ENCODE measurements at places on chromosomes 1 and 21.

- no peak for DNase-seq
These were observed 282 bp upstream of the LYPLAL1 start for GRCh38 chr1:219173434-219173757.

- no peak for DNase-seq
These were observed 102.5 kb upstream of the KIF26B start for GRCh38 chr1:245052258-245052657.

DNA sequence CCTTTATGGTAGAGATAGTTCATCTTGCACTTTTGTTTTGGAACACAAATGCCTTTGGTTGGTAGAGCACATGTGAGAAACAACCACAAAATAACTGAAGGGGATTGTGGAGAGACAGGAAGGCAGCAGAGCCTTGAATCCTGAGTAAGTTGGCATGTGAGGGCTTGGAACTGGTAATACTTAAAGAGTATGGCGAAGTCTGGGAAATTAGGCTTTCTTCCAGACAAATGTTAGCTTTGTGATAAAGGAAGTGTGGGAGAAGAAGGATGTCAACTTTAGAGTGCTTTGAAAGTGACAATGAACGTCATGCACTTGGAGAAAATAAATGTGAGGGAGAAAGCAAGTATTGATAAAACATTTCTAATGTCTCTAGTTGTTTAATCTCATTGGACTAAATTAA lies 476.3 kb upstream of the ZRANB2 start:
- no peak for DNase-seq

DNA sequence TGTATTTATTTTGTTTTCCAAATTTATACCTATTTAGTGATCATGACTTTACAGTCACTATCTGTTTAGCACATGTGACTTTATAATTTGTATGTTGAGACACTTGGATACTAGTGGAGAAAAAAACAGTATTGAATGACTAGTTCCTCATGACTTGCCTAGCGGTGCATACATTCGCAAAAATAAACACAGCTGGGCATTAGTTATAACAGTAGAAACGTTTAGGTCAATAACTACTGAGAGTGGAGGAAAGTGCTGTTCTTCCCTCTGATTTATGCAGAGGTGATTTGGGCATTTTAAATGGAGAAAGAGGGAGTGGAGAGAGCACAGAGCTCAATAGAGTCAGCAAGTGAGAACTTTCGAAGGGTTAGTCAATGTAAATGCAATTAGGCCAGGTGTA lies 1679.0 kb upstream of the B3GALT2 start:
- no peak for DNase-seq

- DNase-seq, result no peak
These were observed 272.2 kb downstream of the PAPPA2 start for GRCh38 chr1:176735201-176735600.

DNA sequence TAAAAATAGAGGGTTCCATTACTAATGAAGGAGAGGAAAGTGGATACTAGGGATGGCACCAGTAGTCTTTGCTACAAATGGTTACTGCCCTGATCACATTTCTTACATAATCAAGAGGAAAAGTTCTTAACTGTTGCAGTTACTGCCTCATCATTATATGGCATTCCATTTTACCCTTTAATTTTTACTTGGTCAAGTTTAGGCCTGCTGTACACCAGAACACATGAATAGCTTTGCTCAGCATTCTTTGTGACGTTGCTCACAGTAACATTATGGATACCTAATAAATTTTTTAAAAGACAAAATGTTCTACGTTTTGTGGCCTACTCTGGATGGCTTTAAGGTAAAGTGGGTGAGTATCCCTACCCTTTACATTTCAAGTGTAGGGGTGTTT lies 38.6 kb upstream of the CR1L start:
- DNase-seq, result no peak

DNA sequence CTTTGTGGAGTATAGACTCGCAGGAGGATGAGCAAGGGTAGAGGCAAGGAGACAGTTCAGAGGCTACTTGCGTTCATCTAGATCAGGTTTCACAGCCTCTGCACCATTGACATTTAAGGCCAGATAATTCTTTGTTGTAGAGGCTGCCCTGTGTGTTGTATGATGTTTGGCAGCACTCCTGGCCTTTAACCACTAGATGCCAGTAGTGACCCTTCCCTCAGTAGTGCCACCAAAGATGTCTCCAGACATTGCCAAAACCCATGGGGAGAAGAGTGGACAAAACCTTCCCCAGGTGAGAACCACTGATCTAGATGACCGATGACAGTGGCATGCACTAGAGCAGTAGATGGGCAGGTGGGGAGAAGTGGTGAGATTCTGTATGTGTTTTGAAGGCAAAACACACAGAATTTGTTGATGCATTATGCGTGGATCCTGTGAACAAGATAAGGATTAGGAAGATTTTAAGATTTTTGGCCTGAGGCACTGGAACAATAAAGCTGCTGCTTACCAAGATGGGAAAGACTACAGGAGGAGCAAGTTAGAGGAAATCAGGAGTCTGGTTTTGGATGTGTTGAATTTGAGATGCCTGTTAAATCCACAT lies 9.9 kb upstream of the COG2 start:
- DNase-seq, result peak; percentile 70

DNA sequence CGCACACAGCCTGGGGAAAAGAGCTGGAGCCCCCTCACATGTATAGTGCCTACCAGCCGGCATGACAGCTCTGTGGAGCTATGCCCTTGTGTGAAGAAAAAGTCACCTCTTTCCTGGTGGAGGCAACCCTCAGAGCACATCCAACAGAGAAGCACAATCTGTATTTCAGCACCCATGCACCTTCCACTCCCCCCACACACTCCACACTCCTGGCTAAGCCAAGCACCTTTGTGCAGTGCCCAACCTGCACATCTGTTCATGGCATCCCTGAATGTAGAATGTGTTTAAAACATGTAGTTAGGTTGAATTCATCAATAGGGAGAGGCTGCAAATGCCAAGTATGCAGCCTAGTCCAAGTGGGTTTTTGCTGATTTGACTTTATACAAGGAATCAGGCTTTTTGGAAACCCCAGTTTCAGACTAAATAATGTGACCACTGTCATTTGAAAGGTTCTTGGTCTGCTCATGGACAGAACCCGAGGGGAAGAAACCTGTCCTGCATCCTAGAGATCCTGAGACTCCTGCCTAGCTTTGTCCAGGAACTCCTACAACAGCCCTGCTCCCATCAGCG lies 197.1 kb downstream of the TOMM20 start:
- no peak for DNase-seq

DNA sequence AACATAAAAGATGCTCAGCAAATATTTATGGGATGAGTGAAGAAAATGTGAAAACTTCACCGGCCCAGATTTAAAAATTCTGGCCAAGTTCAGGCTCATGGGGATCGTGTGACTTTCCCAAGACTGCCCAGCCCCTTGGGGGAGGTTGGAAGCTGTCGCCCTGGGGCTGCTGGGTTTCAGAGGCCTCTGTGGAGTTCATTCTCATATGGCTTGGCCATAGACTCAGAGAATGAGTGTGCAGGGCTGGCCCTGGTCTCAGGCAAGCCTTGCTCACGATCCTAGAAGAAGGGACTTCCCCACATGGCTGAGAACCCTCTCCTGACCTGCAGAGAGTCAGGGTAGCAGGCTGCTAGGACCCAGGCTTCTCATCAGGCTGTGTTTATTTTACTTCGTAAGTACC lies 24.6 kb downstream of the PADI2 start:
- DNase-seq, result no peak

DNA sequence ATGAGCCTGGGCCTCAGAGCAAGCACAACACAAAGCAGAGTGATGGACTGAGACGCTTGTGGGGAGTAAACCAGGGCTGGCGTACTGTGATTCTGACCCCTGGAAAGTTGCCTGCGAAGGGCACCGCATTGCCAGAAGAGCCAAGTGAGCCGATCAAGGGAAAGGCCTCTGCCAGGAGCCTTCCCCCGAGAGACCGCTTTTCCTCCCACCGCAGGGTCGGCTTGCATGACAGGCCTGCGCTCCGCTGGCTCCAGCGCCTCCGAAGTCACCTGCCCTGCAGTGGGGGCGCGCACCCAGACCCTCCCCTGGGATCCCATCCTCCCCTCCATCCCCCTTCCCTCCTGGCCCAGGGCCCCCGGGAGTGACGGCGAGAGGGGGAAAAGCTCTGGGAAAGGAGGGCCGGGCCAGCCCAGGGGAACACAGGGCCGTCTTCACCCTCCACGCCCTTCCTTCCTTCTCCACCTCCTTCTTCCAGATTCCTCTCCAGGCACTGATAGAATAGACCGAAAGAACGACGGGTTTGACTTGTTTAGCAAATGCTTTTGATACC lies 165.0 kb downstream of the TRIM33 start:
- peak; percentile 36 for DNase-seq

GRCh38 chr1:230365723-230366307 lies 60.3 kb downstream of the PGBD5 start:
- peak; percentile 36 for DNase-seq

DNA sequence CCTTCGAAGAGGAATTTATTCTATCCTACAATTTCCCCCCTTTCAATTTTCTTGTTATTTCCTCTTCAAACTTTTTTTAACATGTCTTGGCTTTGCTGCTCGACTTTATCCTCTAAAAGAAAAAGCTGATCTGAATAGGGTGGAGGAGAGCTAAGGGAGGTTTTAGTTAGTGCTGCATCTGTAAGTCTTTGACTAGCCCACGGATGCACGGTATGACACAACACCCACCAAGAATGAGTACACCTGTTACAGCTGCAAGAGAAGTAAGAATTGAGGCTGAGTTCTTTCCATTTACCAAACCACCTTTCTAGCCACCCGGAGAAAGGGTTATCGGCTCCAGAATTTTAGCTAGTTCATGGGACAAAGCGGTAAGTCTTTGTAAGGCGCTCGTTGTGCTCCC lies 23.8 kb downstream of the SCCPDH start:
- DNase-seq, result no peak

- no peak for DNase-seq
These were observed 104.5 kb downstream of the AK5 start for GRCh38 chr1:77386276-77386675.

- DNase-seq, result peak; percentile 44
These were observed 33.9 kb upstream of the ASPM start for GRCh38 chr1:197180252-197180878.

GRCh38 chr1:227869279-227869842 lies 53.9 kb downstream of the PRSS38 start:
- no peak for DNase-seq

DNA sequence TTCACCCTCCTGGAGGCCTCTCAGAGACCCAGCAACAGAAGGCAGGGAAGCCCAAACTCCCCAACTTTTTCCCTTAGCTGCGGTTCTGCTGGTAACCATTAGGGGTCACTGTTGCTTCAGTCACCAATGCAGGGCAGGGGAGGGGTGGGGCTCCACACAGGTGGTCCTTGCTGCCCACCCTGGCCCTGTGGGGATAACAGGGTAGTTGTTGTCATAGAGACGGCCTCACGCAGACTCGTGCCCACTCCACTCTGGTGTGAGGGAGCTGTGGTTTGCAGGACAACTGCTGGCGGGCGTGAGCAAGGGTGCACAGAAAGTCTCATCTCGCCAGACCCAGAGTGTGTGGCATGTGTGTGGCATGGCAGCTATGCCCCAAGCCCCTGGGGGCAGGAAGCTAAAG lies 19.9 kb downstream of the INSRR start:
- DNase-seq, result peak; percentile 70

DNA sequence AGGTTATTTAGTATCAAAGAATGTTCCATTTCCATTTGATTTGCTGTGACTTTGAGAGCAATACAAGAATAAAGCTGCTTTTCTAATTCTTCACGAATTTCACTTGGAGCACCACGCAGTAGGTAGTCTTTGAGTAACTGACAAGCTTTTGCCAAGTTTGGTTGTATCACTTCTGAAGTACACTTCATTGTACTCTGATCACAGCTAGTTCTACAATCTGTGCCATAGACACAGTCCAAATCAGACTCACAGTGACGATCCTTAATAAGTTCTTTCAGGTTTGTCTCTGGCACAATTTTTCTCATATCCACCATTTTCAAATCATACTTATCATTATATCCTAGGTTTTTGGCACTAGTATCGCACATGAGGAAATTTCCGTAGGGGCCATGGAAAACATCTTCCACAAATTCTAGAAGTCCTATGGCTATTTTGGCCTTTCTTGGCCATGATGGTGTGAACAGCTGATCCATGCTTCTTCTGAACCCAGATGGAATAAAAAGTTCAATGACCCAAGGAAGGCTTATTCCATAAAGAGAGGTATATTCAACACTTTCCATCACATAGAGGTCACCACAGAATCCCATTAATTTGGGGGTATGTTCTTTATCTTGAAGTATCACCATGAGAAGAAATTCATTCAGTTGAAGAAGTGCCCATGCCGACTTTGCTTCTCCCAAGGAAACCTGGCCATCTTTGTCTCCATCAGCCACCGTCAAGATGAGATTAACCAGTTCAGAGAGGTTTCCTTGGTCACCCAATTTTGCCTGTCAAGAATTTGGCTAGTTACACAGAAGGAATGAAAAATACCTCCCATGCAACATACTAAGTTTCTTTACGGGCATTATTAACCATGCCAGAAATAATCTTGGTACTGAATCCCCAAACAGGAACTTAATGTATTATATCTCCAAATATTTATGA lies 11.9 kb downstream of the RPL5 start:
- no peak for DNase-seq

DNA sequence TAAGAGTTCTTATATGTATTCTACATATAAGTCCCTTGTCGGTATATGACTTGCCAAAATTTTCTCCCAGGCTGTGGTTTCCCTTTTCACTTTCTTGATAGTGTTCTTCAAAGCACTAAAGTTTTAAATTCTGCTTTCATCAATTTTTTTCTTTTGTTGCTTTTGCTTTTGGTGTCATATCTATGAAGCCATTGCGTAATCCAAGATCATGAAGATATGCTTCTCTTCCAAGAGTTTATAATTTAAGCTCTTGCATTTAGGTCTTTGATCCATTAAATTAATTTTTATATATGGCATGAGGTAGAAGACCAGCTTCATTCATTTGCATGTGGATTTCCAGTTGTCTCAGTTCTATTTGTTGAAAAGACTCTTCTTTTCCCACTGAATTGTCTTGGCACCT lies 22.2 kb downstream of the DESI2 start:
- DNase-seq, result no peak

- no peak for DNase-seq
These were observed 15.3 kb downstream of the MAN1C1 start for GRCh38 chr1:25631750-25632485.

GRCh38 chr1:201681375-201681774 lies 142.4 kb downstream of the NAV1 start:
- DNase-seq, result no peak

DNA sequence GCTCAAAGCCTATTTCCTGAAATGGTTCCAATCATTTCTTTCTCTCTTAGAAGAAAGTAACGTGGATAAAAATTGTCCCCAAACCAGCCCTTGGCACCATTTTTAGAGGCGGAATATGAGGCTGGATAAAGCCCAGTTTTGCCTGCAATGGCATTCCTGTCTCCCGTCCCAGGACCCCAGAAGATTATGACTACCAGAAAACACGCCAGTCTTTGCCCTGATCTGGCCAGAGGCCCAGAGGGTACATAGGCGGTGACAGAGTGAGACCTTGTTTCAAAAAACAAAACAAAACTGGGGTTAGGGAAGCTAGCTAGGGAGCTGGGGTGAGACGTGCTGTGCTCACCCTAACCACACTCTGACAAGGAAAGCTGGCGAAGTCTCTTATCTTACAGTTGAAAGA lies at the start of gene AADACL4:
Gene AADACL4, plus strand, starts transcription at position 301 of the 400 bp plus-strand sequence. CDS start 462 bp downstream, outside the sequence.
- DNase-seq, result no peak
